ENCODE measurements at places on chromosomes 12 and 14. TPM values are rescaled to one million over a fixed set of nuclear protein-coding genes. Genes with fewer than 3 reads are reported as not detected.

Gene CLEC4C
- not detected for total RNA-seq

Gene PMCH
- total RNA-seq: not detected

Gene SLC25A47
- 0.20 TPM for total RNA-seq

Gene TAS2R42
- not detected for total RNA-seq

Gene LTBP2
- 3.0 TPM for total RNA-seq

Gene COA8
- total RNA-seq: 24.9 TPM

Gene KCNH5
- total RNA-seq: not detected

Gene MGP
- total RNA-seq: 0.89 TPM

Gene RCOR1
- 20.3 TPM for total RNA-seq

Gene INHBE
- total RNA-seq: not detected

Gene PAPLN
- 0.24 TPM for total RNA-seq

DNA sequence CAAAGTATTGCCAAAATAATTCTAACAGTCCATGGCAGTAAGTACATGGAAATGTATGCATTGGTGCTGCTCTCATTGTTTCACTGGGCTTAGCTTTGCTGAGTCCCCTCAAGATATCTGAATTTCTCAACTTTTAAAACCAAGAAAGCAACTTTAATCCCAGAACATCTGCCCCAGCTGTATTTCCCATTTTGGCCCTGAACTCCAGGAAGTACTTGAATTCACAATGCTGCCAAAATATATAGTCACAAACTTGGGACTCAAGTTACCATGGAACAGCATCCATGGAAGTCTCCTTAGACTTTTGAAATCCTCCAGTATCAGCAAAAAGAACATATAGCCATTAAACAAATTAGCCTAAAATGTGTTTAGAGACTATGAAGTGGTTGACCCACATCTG is 78.5 kb upstream of the FLRT2 start:
- no peaks in the 10 kb centered on the region for H3K27me3 ChIP-seq
- H3K4me1 ChIP-seq: no peaks in the 10 kb centered on the region
- DNase-seq: no peak
- H3K36me3 ChIP-seq: no peaks in the 10 kb centered on the region

- DNase-seq: peak; percentile 23
- no peak overlapping the region for H3K27ac ChIP-seq
- H3K4me1 ChIP-seq: no peaks in the 10 kb centered on the region
- H3K4me3 ChIP-seq: no peak overlapping the region
- H3K27me3 ChIP-seq: no peaks in the 10 kb centered on the region
- H3K36me3 ChIP-seq: no peaks in the 10 kb centered on the region
Observed at GRCh38 chr14:38056270-38056669, 151.4 kb upstream of the SSTR1 start.

- no peak for DNase-seq
- no peaks in the 10 kb centered on the region for H3K4me1 ChIP-seq
- H3K4me3 ChIP-seq: no peak overlapping the region
- no peak overlapping the region for H3K27ac ChIP-seq
- no peaks in the 10 kb centered on the region for H3K27me3 ChIP-seq
- H3K36me3 ChIP-seq: peaks cover 14% of the 10 kb centered on the region
Observed at GRCh38 chr12:57816855-57817151, 1.7 kb downstream of the AVIL start.

- no peak for DNase-seq
- no peak overlapping the region for H3K4me3 ChIP-seq
- no peaks in the 10 kb centered on the region for H3K4me1 ChIP-seq
Observed at GRCh38 chr12:103903993-103904392, 26.2 kb upstream of the HSP90B1 start.

- peak overlapping the region; percentile 53 for H3K27ac ChIP-seq
- H3K4me3 ChIP-seq: peak overlapping the region; percentile 36
- H3K27me3 ChIP-seq: no peaks in the 10 kb centered on the region
- peaks cover 17% of the 10 kb centered on the region for H3K36me3 ChIP-seq
- peak; percentile 69 for DNase-seq
Observed at GRCh38 chr12:124388679-124389137, 93.8 kb downstream of the RFLNA start.

GRCh38 chr14:60722357-60723115 is 1.6 kb downstream of the SIX4 start:
- DNase-seq: peak; percentile 43
- no peaks in the 10 kb centered on the region for H3K36me3 ChIP-seq
- H3K27me3 ChIP-seq: peaks cover 58% of the 10 kb centered on the region
- peak overlapping the region; percentile 56 for H3K4me3 ChIP-seq
- H3K4me1 ChIP-seq: peaks cover 33% of the 10 kb centered on the region

DNA sequence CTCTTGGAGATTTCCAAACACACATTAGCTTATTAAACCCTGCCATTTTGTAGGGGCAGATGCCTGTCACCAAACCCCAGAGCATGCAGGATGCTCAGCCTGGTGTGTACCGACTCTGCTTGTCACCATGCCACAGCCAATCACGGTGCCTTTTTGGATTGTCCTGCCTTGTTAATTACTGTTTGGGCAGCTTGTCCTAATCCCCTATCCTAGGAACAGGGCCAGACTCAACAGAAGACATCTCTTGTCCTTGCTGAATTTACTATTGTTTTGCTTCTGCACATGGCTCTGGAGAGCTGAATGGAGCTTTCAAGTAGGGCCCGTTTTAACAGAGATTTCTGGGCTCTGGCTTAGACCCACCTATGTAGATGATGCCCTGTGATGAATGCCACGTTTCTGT is 388.5 kb downstream of the AACS start:
- H3K36me3 ChIP-seq: no peaks in the 10 kb centered on the region
- no peaks in the 10 kb centered on the region for H3K4me1 ChIP-seq
- H3K27me3 ChIP-seq: no peaks in the 10 kb centered on the region
- H3K27ac ChIP-seq: no peak overlapping the region
- no peak overlapping the region for H3K4me3 ChIP-seq
- no peak for DNase-seq

DNA sequence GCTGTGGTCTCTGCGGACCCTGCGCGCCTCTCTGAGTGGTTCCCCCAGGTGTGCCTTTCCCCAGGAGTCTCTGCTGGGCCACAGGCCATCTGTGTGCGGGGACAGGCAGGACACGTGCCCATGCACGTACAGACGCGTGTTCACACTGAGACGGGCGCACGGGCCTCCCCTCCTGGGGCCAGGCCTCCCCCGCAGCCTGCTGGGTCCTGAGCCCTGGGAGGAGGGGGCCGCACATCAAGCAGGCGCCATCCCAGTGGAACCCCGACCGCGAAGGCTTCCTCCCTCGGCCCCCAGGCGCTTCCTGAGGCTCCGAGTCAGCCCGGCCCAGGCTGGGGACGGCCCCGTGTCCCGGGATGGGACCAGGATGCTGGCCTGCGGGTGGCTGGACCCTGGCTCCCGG is 39.7 kb downstream of the LRCOL1 start:
- peaks cover 5% of the 10 kb centered on the region for H3K36me3 ChIP-seq
- peaks cover 13% of the 10 kb centered on the region for H3K4me1 ChIP-seq
- no peak overlapping the region for H3K4me3 ChIP-seq

DNA sequence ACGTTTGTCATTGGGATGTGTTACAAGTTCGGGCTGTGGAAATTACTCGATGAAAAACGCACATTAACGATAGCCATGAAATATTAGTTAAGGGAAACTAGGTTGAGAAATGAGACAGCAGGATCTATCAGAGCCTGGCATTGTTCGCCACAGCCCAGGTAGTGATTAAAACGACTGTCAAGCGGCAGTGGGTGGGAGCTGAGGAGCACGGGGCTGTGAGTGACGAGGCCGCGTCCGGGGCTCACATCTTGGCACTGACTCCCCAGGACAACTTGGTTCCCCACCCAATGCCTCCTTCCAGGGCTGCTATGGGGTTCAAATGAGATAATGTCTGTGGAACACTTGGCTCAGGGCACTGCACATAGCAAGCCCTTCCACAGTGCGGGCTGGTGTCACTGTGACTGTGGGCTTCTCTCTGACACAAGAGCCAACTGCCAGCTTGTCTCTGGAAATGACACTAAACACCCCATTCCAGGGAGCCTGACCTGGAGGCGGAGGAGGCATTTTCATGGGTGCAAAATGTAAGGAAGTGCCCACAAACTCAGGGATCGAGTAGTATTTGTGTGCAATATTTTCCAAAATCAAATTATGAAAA is 19.3 kb downstream of the MMAB start:
- DNase-seq: no peak
- no peak overlapping the region for H3K27ac ChIP-seq
- H3K4me3 ChIP-seq: no peak overlapping the region
- H3K36me3 ChIP-seq: no peaks in the 10 kb centered on the region

GRCh38 chr12:86837246-86837645 is 581.1 kb upstream of the MGAT4C start:
- H3K27ac ChIP-seq: no peak overlapping the region
- no peak overlapping the region for H3K4me3 ChIP-seq
- H3K4me1 ChIP-seq: no peaks in the 10 kb centered on the region
- H3K36me3 ChIP-seq: no peaks in the 10 kb centered on the region
- no peaks in the 10 kb centered on the region for H3K27me3 ChIP-seq

- no peak overlapping the region for H3K27ac ChIP-seq
- no peak overlapping the region for H3K4me3 ChIP-seq
- no peak for DNase-seq
- H3K4me1 ChIP-seq: no peaks in the 10 kb centered on the region
Observed at GRCh38 chr12:95755261-95755865, 35.2 kb downstream of the NTN4 start.

- peaks cover 3% of the 10 kb centered on the region for H3K4me1 ChIP-seq
- H3K27me3 ChIP-seq: no peaks in the 10 kb centered on the region
- H3K4me3 ChIP-seq: no peak overlapping the region
- no peak overlapping the region for H3K27ac ChIP-seq
- no peak for DNase-seq
- no peaks in the 10 kb centered on the region for H3K36me3 ChIP-seq
Observed at GRCh38 chr12:27549236-27549800, 25.3 kb downstream of the PPFIBP1 start.

DNA sequence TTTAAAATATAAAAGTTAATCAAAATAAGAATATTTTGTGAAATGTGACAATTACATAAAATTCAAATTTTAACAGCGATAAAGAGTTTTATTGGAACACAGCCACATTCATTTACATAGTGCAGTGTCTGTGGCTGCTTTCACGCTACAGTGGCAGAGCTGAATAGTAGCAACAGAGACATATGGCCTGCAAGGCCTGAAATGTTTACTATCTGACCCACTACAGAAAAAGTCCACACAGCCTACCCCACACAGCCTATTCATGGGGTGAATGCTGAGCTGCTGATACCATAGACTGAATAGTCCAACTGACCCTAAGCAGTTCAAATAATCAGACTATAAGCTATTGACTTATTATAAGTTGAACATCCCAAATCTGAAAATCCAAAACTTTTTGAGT is 13.2 kb downstream of the GNS start:
- no peak overlapping the region for H3K27ac ChIP-seq
- DNase-seq: no peak
- H3K36me3 ChIP-seq: peaks cover 62% of the 10 kb centered on the region
- H3K4me1 ChIP-seq: no peaks in the 10 kb centered on the region

- no peaks in the 10 kb centered on the region for H3K27me3 ChIP-seq
- H3K4me1 ChIP-seq: no peaks in the 10 kb centered on the region
- DNase-seq: peak; percentile 23
- H3K36me3 ChIP-seq: no peaks in the 10 kb centered on the region
- H3K27ac ChIP-seq: no peak overlapping the region
- H3K4me3 ChIP-seq: no peak overlapping the region
Observed at GRCh38 chr14:90193925-90194324, 62.4 kb upstream of the PSMC1 start.

GRCh38 chr14:64930085-64930843 is 12.3 kb downstream of the GPX2 start:
- no peak for DNase-seq
- peaks cover 71% of the 10 kb centered on the region for H3K36me3 ChIP-seq
- H3K4me1 ChIP-seq: peaks cover 17% of the 10 kb centered on the region
- H3K4me3 ChIP-seq: no peak overlapping the region
- peak overlapping the region; percentile 47 for H3K27ac ChIP-seq

DNA sequence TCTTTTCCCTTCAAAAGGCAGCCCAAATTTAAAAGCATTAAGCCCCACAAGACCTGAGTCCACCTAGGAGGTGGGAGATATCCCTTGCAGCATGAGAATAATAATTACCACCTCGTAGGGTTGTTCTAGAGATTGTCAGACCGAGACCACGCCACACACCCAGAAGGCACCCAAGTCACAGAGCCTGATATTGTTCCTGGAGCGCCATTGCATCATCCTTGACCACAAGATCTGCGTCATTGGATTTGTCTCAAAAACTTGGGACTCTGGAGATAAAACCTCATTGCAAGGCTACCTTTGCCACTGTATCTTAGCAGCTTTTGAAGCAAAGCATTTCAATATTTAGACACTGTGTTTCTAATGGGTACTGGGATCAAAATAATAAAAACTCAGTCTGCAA is 29.4 kb upstream of the PPP2R5C start:
- peak overlapping the region; percentile 92 for H3K27ac ChIP-seq
- no peaks in the 10 kb centered on the region for H3K27me3 ChIP-seq
- H3K4me1 ChIP-seq: peaks cover 30% of the 10 kb centered on the region
- no peak for DNase-seq

GRCh38 chr12:59396519-59396918 is 199.3 kb upstream of the SLC16A7 start:
- no peaks in the 10 kb centered on the region for H3K4me1 ChIP-seq
- no peak overlapping the region for H3K27ac ChIP-seq
- H3K36me3 ChIP-seq: no peaks in the 10 kb centered on the region
- DNase-seq: no peak
- no peaks in the 10 kb centered on the region for H3K27me3 ChIP-seq
- H3K4me3 ChIP-seq: no peak overlapping the region

GRCh38 chr14:44564908-44565307 is 57.8 kb upstream of the FSCB start:
- H3K4me1 ChIP-seq: no peaks in the 10 kb centered on the region
- no peaks in the 10 kb centered on the region for H3K27me3 ChIP-seq
- no peak for DNase-seq
- no peak overlapping the region for H3K27ac ChIP-seq
- no peaks in the 10 kb centered on the region for H3K36me3 ChIP-seq

DNA sequence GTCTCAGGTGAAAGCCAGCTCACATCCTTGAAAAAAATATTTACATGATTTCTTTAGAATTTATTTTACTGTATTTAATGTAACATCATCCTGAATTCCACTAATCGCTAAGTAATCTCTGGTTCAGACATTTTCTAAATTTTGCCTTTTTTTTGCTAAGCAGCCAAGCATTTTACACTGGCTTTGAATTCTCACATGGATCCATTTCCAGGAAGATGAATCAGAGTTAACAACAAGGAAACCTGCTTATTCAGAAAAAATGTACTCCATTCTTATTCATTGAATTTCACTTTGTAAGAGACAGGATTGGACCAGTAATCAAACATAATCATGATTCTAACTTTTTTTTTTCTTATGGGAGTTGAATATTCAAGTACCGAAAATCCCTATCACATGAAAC is 1785.1 kb upstream of the FLRT2 start:
- DNase-seq: no peak
- H3K36me3 ChIP-seq: no peaks in the 10 kb centered on the region
- no peaks in the 10 kb centered on the region for H3K4me1 ChIP-seq
- no peaks in the 10 kb centered on the region for H3K27me3 ChIP-seq
- no peak overlapping the region for H3K27ac ChIP-seq
- no peak overlapping the region for H3K4me3 ChIP-seq

- H3K36me3 ChIP-seq: no peaks in the 10 kb centered on the region
- H3K27ac ChIP-seq: no peak overlapping the region
- H3K27me3 ChIP-seq: no peaks in the 10 kb centered on the region
- no peak overlapping the region for H3K4me3 ChIP-seq
- no peak for DNase-seq
Observed at GRCh38 chr14:84041421-84041820, 1488.5 kb upstream of the FLRT2 start.

Measured in natural killer cell (primary cell).